ENCODE measurements at places on chromosomes 5 and 9.

GRCh38 chr9:98637381-98637780, 71.4 kb downstream of the GABBR2 start:
- DNase-seq = no peak

GRCh38 chr5:152511531-152512132, 106.6 kb upstream of the NMUR2 start:
- no peak for DNase-seq

DNA sequence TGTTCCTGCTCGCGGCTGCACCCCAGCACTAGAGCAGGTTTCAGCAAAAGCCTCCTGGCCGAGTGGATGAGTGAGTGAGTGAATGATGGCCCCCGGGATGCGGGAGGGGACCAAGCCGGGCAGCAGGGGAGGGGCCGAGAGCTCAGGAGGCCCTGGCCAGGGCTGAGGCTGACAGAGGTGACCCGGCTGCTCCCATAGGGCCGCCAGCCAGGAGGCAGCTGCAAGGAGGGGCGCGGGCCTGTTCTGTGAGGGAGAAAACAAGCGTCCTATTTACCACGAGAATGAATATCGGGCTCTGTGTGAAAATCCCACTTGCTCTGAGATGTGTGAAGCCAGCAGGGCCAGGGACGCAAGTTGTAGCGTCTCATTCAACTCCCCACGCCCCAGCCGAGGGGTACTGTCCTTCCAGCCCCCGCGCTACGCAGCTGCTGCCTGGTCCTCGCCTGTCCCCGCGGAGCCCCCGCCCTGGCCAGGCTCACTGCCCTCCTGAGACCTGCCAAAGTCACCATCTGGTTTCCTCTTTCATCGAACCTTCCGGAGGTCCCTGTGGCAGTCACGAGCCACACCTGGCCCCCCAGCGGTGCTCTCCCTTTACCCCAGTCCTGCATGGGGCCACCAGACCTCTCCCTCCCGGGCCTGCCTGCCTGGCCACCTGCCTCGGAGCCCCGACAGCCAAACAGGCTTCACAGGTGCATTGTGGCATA, 38.8 kb downstream of the RASGEF1C start:
- peak; percentile 14 for DNase-seq

- DNase-seq = no peak
These were observed 693.8 kb downstream of the DNAH5 start for GRCh38 chr5:13250464-13251291.

DNA sequence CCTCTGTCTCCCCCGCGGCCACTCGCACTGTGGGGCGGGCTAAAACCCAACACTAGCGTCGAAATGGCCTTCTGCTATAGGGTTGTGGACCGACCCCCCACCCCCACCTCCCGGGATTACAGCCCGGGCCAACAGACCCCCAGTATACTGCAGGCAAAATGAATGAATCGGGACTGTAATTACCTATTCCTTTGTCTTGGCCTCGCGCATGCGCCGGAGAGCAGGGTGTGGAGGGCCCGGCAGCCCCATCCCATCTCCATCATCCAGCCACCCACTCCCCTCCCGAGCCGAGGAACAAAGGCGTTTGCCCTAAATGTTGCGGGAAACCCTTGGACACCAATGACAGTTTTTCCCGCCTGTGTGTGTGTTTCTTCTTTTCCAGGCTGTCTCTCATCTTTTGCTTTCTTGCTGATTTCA, 1.6 kb downstream of the BASP1 start:
- no peak for DNase-seq

DNA sequence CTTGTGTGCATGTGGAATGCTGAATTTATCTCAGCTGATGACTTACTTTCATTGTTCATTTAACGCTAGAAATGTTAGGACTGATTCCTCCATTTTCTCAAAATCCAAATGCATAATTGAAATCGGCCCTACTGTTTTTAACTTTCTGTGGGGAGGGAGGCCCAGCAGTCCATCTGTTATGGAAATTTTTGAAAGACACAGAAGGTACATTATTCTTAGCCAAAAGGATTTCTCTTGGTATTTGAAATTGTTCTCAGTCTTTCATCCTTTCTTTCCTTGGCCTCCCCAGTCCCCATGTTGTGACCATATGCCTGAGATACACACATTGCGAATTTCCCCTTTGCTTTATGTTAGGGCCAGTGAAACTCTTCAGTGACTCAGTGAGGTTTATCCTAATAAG, 549.9 kb downstream of the IRX1 start:
- no peak for DNase-seq

DNA sequence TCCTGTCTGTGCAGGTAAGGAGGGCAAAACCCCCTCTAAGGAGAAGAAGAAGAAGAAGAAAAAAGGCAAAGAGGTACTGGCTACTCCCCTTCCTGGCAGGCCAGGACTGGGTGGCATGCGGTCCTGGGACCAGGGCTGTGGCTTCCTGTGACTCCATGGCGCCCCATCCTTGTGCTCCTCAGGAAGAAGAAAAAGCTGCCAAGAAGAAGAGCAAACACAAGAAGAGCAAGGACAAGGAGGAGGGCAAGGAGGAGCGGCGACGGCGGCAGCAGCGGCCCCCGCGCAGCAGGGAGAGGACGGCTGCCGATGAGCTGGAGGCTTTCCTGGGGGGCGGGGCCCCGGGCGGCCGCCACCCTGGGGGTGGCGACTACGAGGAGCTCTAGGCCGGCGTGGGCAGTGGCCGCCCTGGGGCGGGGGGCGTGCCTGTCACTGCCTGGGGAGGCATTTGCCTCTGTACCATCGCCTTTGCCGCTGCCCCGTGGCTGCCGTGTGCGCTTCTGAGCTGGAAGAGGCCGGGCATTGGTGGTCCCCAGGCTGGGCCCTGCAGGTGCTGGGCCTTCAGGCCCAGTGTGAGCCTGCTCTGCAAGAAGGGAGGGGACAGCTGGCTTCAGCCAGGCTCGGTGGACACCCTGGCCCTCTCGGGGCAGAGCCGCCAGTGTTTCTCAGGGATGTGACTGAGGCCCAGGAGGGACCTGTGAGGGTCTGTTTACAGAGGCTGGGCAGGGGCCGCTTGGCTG, 2.0 kb upstream of the AJM1 start:
- no peak for DNase-seq

DNA sequence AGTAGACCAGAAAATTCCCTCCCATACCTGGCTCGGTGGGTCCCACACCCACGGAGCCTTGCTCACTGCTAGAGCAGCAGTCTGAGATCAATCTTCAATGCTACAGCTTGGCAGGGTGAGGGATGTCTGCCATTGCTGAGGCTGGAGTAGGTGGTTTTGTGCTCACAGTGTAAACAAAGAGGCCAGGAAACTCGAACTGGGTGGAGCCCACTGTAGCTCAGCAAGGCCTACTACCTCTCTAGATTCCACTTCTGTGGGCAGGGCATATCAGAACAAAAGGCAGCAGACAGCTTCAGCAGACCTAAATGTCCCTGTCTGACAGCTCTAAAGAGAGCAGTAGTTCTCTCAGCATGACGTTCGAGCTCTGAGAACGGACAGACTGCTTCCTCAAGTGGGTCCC, 5.6 kb upstream of the GZMA start:
- DNase-seq = no peak

DNA sequence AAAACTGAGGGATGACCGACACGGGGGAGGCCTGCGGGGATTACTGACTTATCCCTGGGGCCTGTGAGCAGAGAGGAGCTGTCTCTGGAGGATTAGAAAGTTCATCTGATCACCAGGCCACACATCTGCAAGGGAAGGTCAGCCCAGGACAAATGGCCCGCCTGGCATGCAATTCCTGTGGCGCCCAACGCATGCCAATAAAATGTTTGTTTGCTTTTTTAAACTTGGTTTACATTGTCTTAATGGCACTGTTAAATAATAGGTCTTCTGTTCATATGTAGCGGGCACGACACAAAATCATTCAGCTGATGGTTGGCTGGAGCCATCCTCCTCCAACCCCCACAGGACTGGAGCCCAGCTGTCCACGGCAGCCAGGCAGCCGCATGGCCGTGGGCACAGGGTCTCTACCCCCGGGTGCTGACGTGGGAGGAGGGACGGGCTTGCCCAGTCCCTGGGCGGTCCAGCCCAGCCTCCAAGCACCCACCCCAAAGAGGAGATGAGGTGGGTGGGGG, 41.0 kb upstream of the SLC12A7 start:
- DNase-seq = no peak

GRCh38 chr9:108021096-108021710, 531.6 kb upstream of the KLF4 start:
- no peak for DNase-seq

- DNase-seq = no peak
These were observed 421.3 kb downstream of the CAAP1 start for GRCh38 chr9:26471261-26471660.

GRCh38 chr5:177334781-177335700, 16.4 kb downstream of the LMAN2 start:
- DNase-seq = no peak

- no peak for DNase-seq
These were observed 30.8 kb downstream of the WDR41 start for GRCh38 chr5:77461287-77461686.

DNA sequence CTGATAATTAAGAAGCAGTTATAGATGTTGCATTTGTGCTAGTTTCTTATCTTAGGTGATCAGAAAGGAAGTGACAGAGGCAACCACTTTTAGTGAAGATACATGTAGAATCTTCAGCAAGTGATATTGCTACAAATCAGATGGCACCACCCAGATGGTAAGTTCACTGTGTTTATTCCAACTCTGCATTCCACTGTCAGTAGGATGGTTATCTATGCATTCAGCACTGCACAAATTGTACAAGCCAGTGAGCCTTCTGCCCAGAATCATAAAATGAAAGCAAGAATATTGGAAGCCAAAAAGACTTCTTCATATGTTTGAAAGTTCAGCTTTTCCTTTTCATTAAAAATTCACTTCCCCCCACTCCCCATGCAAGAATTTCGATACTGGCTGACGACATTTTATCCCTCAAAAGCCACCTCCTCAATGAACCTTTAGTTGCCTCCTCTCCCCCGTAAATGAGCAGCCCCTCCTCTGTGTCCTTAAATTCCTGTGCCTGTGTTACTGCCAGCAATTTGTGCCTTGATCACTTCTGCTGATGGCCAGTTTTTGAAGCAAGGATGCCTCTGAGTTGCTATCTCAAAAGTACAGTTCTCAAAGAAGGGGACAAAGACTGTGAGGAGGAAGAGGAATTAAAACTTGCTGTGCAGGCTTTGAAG, 91.6 kb downstream of the ZSWIM6 start:
- no peak for DNase-seq

DNA sequence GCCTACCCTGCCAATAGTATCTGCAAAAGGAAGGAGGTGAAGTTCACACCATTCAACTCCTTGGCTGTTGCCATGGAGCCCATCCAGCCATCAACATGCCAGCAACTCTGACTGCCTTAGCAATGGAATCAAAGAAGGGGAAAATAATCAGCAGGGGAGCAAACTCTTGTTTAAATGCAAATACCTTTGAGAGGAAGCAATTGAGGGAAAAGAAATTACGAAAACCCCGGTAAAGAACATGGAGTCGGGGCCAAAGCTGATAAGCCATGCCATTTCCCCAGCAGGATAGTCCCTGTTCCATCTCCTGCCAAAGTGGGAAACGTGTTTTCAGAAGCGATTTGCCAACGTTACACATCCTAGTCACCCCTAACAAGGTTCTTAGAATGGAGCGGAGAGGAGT, 69.0 kb downstream of the MFAP3 start:
- no peak for DNase-seq

DNA sequence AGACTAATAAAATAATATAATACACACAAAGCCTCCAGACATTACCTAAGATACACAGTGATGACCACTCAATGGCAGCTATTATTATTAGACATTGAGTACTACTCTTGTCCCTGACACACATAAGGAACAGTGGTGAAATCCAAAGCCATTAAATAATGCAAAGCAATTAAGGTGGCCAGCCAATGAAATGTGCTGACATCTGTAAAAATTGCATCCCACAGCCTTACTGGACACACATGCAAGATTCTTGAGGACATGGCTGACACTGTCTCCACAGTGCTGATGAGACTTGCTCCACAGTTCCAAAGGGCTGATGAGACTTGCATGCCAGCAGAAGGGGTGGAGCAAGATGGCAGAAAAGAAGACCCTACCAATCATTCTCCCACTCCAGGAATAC, 447.5 kb downstream of the IRX1 start:
- DNase-seq = no peak

All from breast epithelium (tissue), 4 donors.